ENCODE measurements at places on chromosomes 3 and 15.

- DNase-seq: peak; percentile 22
Measured at GRCh38 chr15:69253156-69253555, 45.6 kb upstream of the PAQR5 start.

DNA sequence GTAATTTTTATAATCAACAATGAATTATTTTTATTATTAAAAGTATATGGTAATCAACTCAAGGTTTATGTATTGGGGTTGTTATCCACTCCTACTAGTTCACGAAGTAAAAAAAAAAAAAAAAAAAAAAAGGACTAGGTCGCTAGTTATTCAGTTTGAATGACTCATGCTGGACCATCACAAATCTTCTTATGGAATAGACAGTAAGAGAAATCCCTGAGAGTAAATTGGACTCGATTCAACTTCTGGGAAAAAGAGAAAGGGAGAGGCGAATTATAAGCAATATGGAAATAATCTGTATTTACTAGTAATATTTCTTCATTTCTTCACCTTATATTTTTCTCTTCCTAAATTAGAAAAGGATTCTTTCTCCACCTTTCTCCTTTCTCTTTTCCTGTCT lies 2.0 kb downstream of the MYEF2 start:
- DNase-seq: no peak

- no peak for DNase-seq
Measured at GRCh38 chr3:108345492-108346205, 49.3 kb downstream of the HHLA2 start.

GRCh38 chr15:64333986-64334929 lies 21.7 kb downstream of the CSNK1G1 start:
- DNase-seq: no peak

- DNase-seq: no peak
Measured at GRCh38 chr3:37668818-37669610, 192.7 kb upstream of the CTDSPL start.

- DNase-seq: no peak
Measured at GRCh38 chr15:75811626-75812025, 31.6 kb upstream of the UBE2Q2 start.

GRCh38 chr3:132399054-132399929 lies 18.0 kb upstream of the DNAJC13 start:
- peak; percentile 60 for DNase-seq

GRCh38 chr3:111668888-111669488 lies 73.8 kb upstream of the ZBED2 start:
- peak; percentile 55 for DNase-seq

DNA sequence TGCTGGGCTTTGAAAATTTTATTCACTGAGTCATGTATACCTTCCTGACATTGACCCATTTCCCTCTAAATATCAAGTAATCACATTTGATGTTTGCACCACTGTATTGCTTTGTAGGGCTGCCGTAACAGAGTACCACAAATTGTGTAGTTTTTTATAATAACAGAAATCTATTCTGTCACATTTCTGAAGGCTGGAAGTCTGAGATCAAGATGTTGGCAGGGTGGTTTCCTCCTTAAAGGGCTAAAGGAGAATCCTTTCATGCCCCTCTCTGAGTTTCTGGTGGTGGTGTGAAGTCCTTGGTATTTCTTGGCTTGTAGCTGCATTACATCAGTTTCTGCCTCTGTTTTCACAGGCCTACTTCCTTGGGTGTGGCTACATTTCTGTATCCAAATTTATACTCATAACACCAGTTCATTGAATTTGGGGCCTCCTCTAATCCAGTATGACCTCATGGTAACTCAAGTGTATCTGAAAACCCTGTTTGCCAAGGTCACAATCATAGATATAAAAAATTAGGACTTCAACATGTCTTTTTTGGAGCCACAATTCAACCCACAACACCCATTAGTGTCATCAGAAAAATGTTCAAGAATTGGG lies 29.1 kb upstream of the ST6GAL1 start:
- no peak for DNase-seq

GRCh38 chr15:72306211-72306785 lies 13.7 kb downstream of the CELF6 start:
- DNase-seq: peak; percentile 68

DNA sequence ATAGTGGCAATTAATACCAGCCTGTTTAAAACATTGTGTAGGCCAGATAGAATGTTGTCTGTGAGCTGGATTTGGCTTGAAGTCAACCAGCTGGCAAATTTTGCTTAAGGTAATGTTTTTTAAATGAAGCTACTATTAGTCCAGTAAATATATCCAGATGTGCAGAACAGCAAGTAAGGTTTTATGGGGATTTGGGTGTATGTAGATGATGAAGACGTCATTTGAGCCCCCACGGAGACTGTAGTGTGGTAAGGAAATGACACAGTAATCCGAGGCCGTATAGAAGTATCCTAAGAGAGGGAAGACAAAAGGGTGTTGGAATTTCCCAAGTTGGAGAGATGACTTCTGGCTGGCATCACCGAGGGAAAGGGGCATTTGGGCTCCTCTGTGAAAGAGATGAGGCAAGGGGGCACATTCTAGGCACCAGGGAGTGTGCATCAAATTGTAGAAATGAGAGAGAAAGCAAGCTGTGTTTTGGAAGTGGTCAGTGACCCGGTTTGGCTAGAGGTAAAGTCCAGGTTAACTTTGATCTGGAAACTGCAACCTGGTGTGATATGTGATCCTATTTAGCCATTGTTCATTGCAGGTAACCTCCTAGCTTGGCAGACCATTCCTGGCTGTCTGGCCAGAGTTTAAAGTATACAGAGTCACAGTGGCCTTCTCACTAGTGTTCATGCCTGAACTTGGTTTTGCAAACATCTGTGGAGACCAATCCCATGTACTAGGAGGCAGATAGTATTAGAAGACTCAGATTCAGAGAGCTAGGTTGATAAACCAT lies 104.2 kb downstream of the ITPR1 start:
- DNase-seq: peak; percentile 38

- no peak for DNase-seq
Measured at GRCh38 chr3:38600551-38600950, 48.9 kb downstream of the SCN5A start.

- DNase-seq: no peak
Measured at GRCh38 chr3:35596335-35596995, 42.9 kb upstream of the ARPP21 start.

- no peak for DNase-seq
Measured at GRCh38 chr3:118544458-118544857, 490.2 kb downstream of the IGSF11 start.

DNA sequence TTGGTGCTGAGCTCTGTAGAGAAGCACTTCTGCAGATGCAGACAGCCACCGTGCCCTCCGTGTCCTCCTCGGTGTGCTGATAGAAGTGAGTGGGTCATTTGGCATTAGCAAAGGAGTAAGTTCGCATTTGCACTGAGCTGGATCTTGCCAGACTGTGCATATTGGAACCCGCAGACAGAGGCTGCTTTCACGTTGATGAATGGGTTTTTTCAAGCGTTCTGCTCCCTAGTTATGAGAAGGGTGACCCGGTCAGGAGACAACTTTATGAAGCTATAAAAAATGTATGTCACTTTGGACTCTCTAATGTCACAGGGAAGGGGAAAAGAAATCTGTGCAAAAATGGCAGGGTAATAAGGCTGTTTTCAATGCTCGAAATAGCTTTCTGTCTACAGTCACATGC lies 739.4 kb downstream of the MCTP2 start:
- DNase-seq: no peak

GRCh38 chr3:41250825-41251224 lies 51.5 kb downstream of the CTNNB1 start:
- DNase-seq: no peak

DNA sequence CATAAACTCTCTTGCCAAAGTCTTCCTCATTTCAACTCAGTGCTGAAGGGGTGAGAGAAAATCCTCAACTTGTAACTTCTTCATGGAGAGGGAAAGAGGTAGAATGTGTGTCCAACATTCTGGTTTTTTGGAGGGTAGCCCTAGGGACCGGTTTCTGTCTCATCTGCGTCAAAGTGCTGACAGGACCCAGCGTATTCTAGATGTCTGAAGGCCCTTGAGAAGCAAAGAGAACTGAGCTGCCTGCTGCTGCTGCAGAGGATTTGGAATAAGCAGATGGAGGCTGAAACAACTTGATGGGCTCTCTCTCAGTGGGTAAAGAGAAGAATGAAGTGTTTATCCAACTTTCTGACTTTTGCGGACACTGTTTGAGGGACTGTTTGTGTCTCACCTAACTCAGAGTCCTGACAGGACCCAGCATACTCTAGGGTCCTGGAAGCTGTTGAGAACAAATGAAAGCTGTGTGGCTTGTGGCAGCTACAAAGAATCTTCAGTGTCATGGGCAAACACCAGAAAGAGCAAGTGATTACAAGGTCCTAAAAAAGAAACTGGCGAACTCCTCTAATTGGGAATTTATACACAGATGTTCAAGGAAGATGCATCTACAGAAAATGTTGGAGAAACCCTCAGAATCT lies 174.4 kb downstream of the SI start:
- DNase-seq: peak; percentile 22

DNA sequence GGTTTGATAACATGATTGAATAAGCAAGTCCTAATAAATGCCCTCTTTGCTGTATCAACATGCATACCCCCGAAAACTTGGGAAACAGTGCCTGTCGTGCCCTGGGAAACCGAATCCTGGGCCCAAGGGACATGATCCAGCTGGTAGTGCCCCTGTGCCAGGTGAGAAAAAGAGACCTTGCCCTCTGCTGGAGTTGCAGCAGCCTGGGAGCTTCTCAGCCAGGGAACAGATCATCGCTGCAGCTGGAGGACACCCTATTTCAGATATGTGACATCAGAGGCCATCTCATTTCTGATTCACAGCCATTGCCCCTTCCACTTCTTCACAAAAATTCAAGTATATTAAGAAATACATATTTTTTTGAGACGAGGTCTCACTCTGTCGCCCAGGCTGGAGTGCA lies 32.3 kb downstream of the STOML1 start:
- DNase-seq: no peak

DNA sequence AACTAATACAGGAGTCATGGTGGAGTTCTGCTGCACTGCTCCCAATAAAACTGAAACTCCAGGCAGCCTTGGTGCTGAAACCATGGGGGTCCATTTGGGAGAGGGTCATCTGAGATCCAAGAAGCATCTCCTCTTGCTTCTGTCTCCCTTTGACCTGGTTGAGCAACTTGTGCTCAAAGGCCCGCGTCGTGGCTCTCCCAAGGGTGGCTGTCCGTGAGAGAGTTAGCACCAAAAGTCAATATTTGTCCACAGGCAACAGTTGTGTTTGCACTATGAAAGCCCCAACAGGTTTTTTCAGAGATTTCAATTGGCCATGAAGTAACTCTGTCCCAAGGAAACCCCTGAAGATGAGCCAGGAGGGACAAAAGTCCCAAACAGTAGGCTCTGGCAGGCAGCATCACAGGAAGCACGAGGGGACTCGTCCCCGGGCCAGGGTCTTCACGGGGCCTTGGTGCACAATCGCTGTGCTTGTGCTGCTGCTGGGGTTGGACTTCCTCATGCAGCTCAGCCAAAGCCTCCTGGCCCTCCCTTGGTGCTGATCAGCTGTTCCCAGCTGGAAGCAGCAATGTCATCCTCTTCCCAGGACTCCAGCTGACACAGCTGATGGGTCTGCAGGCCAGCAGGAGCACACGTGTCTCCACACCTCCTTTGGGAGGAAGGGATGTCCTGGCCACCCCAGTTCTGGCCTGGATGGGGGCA lies 39.4 kb upstream of the WNT5A start:
- DNase-seq: no peak

GRCh38 chr3:196604548-196604947 lies 34.9 kb upstream of the NRROS start:
- no peak for DNase-seq

DNA sequence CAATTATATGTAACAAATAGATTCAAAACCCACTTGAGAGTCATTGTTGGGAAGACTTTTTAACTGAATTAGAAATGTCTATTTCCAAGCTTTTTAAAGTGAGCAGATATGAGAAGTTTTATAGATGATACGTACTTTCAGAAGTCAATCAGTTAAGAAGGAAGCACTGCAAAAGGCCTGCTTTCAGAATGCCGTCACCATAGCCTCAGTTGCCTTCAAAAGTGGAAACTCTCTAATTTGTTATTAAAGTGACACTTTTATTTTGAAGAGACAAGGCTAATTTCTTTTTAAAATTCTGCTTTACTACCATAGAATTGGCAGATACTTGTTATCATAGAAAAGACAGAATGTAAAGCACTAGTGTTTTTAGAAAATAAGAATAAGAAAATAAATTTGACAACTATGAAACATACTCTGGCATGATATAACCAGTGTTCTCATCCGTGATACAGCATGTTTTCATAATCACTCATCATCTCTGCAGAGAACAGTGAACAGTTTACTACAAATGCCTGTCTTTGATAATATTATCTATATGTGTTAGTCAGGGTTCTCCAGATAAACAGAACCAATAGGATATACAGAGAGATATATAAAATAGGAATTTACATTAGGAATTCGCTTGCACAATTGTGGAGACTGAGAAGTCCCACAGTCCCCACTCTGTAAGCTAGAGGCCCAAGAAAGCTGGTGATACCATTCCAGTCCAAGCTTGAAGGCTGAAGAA lies 7.0 kb upstream of the PLD1 start:
- no peak for DNase-seq

DNA sequence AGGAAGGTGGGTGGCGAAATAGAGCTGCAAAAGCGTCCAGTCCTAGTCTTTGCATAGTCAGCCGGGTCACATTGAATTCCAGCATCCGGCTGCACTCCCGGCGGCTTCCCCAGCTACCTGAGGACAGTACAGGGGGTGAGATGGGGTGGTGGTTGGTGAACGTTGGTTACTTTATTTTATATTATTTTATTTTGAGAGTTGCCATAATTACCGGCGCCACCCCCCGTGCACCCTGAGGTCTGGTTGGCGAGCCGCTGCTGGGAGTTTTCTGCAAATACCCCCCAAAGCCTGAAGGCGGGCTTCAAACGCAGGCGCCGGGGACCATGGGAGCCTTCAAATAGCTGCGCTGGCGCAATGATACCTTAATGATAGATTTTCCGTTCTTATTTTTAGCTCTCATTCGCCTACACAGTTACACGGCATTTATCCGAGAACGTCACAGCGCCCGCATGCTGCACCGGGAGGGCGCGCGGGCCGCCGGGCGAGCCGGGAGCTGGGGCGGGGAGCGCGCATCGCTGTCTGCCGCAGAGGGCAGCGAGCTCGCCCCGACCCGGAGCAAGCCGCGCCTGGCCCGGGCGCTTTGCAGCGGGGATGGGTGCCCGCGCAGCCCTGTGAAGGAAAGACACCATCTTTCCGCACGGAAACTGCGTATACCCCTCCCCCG lies 756 bp upstream of the RASGRF1 start:
- DNase-seq: no peak

DNA sequence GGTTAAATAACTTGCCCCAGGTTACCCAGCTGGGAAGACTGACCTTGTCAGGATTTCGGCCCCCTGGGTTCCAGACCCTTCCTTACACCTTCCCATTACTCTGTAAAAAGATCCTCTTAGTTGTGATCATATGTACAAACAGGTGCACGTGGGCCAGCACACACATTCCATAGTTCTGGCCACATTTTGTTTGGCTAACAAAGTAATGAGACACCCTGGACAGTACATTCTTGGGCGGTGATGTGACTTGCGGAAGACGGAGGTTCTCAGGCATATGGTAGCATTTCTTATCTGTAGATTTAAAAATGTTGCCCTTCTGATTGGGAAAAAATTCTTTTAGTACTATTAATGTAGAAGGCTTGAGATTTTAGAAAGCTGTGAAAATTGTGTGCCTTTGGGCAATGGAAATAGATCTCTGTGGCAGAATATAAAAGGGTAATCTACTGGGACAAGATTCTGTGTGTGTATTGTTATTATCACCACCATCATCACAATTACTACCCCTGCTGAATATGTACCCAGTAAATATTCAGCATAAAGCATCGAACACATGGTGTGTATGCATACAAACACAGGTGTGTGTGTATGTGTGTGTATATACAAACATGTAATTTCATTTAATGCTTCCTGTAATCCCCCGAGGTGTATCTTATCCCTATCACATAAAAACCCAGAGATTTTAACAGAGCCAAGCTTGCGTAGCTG lies 205.4 kb upstream of the UBE2E1 start:
- DNase-seq: peak; percentile 70
